ENCODE measurements at places on chromosomes 7 and 10.

GRCh38 chr7:25664593-25664992 lies 436.3 kb upstream of the NPVF start:
- H3K4me1 ChIP-seq: no peaks in the 10 kb centered on the region
- no peaks in the 10 kb centered on the region for H3K27me3 ChIP-seq
- no peak overlapping the region for H3K27ac ChIP-seq
- no peak overlapping the region for H3K4me3 ChIP-seq

DNA sequence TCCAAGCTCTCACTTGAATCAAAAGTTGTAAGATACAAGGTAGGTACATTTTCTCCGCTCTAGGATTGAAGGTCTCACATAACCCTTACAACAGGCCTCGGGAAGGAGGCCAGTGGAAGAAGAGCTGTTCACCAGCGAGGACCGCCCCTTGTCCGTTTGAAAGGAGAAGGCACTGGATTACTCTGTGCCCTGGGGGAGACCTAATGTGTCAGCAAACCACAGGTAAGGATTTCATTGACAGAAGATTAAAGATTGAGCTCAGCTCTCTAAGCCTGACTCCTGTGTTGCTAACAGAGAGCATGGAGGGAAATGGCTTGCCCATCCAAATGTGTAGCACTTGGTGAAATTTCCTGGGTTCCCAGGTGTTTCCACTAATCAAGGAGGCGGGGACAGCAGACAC lies 81.2 kb downstream of the SLC16A9 start:
- H3K27ac ChIP-seq: no peak overlapping the region
- no peak for DNase-seq
- H3K27me3 ChIP-seq: no peaks in the 10 kb centered on the region
- no peak overlapping the region for H3K4me3 ChIP-seq
- peaks cover 5% of the 10 kb centered on the region for H3K4me1 ChIP-seq

GRCh38 chr7:90430614-90431460 lies 27.6 kb downstream of the CLDN12 start:
- no peak for DNase-seq
- no peak overlapping the region for H3K4me3 ChIP-seq
- no peaks in the 10 kb centered on the region for H3K36me3 ChIP-seq
- no peak overlapping the region for H3K27ac ChIP-seq
- no peaks in the 10 kb centered on the region for H3K27me3 ChIP-seq

DNA sequence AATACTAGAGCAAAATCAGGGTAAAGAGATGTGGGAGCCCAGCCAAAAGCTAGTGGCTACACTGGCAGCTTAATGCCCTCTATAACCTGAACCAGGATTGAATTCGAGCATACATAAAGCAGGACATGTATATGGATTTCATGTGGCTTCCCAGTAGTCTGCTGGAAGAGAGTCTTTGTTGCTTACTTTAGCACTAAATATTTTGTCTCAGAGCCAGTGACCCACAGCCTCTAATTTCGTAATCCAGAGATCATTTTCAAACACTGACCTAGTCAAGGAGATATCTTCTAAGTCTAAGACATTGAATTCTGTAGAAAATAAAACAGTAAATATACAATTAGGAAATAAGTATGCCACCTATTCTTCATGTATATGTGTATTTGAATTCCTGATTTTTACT lies 64.2 kb upstream of the GNAI1 start:
- no peak for DNase-seq
- H3K27ac ChIP-seq: no peak overlapping the region
- no peaks in the 10 kb centered on the region for H3K4me1 ChIP-seq
- no peaks in the 10 kb centered on the region for H3K36me3 ChIP-seq
- H3K27me3 ChIP-seq: no peaks in the 10 kb centered on the region

GRCh38 chr10:14032406-14032998 lies 298.2 kb downstream of the FRMD4A start:
- H3K36me3 ChIP-seq: no peaks in the 10 kb centered on the region
- no peaks in the 10 kb centered on the region for H3K4me1 ChIP-seq
- H3K27ac ChIP-seq: no peak overlapping the region
- H3K4me3 ChIP-seq: no peak overlapping the region
- no peak for DNase-seq

- H3K4me3 ChIP-seq: no peak overlapping the region
- H3K27me3 ChIP-seq: no peaks in the 10 kb centered on the region
- no peaks in the 10 kb centered on the region for H3K4me1 ChIP-seq
- DNase-seq: peak; percentile 30
- H3K27ac ChIP-seq: no peak overlapping the region
These were observed 192.7 kb downstream of the PTPRN2 start for GRCh38 chr7:158394936-158395335.

Data from thymus (tissue), 14 donors.